Hindlimb muscle (tissue), 1 donor: ENCODE measurements at places on chromosomes 4 and X.

DNA sequence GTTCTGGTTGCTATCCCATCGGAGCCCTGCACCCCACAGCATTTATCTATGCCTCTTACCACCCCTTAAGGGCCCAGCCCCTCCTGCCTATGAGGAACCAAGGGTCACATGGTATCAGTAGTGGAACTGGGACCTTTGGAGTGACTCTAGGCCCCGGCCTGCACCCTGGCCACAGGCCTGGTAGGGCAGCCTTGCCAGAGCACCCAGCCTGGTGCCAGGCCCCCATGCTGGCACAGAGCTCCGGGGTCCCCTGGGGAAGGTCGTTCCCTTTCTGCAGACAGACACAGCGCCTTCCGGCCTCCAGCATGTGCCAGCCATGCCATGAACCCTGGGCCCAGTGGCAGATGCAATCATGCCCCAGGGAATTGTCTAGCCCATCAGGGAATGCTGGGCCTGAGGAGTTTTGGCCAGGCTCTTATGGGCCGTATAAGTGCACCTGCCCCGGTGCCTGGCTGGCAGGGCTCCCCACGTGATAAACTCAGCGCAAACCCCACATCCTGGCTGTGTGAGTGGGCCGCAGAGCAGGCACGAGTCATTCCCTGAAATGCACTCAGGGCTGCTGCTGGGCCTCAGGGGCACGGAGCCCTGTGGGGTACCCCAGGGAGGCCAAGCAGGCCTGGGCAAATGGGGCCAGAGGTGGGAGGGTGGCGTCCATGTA is 19.8 kb upstream of the ADD1 start:
- DNase-seq, result no peak

- peak; percentile 15 for DNase-seq
Measured at GRCh38 chr4:152590179-152591031, 54.5 kb upstream of the FBXW7 start.

GRCh38 chr4:139559687-139560086 is 3.7 kb upstream of the SETD7 start:
- DNase-seq, result no peak

GRCh38 chr4:26866781-26867180 is 6.1 kb downstream of the STIM2 start:
- no peak for DNase-seq

- no peak for DNase-seq
Measured at GRCh38 chrX:11960031-11960430, 178.2 kb upstream of the FRMPD4 start.

GRCh38 chr4:158201322-158201721 is 9.0 kb upstream of the TMEM144 start:
- DNase-seq, result no peak

- DNase-seq, result no peak
Measured at GRCh38 chrX:7111518-7111917, 36.0 kb upstream of the STS start.

GRCh38 chr4:141328560-141329173 is 108.0 kb downstream of the ZNF330 start:
- DNase-seq, result no peak

DNA sequence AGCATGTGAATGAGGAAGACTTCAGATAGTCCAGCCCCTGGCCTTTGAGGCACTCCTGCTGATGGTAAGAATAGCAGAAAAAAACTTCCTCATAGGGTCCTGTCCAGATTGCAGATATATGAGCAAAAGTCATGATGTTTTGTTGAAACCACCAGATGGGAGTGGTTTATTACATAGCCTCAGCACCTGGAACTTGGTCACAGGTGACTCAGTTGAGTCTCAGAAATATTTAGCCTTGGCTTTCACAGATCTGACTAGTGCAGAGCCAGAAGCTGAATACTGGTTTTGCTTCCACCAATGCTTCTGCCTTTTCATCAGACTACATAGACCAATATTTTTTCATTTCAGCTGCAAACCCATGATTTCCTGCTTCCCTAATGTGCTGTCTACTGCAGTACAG is 994.9 kb upstream of the SLIT2 start:
- DNase-seq, result no peak

- DNase-seq, result no peak
Measured at GRCh38 chr4:26360864-26361263, 40.0 kb downstream of the RBPJ start.

DNA sequence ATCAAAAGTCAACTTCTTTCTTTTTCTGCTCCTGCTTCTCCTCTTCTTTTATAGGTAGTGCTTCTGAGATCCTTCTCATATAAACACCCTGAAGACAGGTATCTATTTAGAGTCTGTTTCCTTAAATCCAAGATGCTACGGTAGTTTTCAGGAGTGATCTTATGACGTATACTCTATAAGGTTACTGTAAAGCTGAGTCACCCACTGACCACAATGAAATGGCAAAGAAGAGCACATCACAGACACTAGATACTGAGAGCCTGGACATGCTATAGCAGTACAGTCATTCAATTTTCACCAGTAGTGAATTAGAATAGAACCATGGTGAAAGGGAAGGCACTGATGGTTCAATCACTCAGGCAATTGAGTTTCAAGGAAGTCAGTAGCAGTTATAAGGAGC is 412.5 kb downstream of the ADAM29 start:
- no peak for DNase-seq

GRCh38 chr4:110587666-110588285 is 35.1 kb downstream of the PITX2 start:
- DNase-seq, result no peak

GRCh38 chr4:54513204-54513603 is 144.6 kb upstream of the KIT start:
- DNase-seq, result peak; percentile 7

GRCh38 chr4:89164400-89164799 is 53.1 kb downstream of the TIGD2 start:
- DNase-seq, result no peak

DNA sequence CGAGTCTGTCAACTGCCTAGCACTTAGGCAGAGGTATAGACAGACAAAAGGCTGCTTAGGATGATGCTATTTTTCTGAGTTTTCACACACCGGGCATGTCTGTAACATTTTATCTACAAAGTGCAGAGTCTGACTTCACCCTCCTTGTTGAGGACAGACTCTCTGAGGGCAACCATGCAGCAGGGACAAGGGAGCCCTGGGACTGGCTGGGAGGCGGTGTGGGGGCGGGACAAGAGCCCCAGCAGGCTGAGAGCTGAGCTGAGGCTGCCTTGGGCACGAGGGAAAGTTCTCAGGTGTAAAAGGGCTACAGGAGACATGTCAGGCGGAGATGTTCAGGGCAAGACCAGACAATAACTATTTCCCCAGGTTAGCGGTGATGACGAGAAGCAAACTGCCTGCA is 81.6 kb downstream of the GATB start:
- DNase-seq, result no peak

DNA sequence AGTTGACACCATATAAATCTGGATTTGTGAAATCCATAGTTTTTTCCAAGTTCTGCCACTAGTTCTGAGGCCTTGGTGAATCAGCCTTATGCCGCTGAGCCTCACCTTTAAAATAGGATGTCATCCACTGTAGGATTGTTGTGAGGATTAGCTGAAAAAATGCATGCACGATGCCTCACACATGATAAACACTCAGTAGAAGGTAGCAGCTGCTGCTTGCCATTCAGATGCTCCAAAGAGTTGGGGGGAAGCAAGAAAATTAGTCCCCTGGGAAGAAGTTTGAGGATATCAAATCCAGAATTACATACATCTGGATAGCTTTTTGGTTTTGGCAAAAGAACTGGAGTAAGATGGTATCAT is 7.4 kb downstream of the MMAA start:
- DNase-seq, result no peak

- peak; percentile 79 for DNase-seq
Measured at GRCh38 chrX:132022967-132023895, at the start of gene STK26. TSS of gene STK26 (plus strand) at chrX:132023302. CDS start at chrX:132023618, 316 bp downstream.

DNA sequence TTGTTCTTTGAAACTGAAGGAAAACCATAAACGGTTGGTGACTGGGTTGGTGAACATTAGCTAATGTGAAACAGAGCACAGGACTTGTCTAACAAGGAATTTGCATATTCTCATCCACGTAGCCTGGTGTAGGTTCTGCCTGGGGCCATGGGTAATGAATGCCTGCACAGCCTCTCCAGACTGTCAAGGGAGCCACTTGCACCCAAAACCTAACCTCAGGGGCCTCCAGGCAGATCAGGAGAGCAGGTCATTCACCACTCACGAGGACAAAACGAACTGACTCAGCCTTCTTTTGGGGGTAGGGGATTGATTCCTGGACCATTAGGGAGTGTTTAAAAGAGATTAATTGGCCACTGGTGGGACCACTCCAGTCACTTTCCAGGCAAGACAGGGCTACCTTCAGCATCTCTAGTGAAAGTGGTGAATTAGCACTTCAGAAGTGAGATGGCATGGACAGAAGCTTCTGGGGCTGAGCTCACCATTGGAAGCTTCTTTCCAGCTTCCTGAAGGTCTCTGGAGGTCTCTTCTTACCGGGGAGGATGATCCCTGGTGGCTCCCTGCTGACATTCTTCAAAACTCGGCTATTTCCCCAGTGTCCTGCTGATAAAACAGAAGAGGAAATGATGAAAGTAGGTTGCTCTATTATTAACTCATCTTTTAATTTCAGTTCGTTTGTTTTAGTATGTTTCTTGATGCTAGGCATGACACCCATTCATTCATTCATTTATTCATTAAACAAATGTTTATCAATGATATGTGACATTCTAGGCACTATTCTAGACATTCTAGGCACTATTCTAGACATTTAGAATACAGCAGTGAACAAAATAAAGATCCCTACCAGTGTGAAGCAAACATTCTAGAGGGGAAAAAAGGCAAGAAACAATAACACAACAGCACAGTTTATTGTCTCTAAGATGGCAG is 104.5 kb upstream of the LNX1 start:
- no peak for DNase-seq

DNA sequence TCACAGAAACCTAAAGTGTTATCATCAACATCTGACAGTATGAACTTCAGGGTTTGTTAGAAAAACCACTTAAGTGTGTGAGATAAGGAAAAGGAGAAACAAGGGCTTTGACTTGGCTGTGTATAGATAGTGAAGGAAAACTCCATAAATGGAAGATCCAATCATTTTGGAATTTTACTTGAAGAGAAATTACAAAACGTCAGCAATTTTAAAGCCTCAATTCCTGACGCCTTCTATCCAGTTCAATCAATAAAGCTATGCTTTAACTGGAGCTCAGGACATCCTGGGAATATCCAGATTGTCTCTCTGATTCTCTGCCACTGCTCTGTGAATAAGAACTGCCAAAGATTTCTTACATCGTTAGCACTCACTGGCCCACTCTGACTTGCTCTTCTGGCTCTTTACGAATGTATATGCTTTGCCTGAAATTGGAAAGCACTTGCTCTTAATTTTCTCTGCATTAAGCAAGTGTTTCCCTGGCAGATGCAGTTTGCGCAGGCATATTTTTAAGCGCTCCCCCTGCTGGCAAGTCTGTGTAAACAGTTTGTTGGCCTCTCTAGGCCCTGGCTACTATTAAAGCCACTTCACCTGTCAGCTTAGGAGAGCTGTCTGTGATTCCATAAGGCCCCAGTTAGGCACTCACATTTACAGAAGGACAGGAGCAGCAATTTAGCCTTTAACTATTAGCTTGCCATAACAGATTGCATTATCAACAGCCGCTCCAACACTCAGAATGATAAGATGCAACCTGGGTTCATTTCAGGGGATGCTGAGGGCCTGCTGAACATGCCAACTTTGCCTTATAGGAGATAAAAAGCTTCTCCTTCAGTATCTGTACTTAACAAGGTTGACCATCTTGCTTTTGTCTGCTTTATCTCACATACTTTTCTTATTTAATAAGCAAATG is 251.4 kb upstream of the DDX53 start:
- DNase-seq, result peak; percentile 40

DNA sequence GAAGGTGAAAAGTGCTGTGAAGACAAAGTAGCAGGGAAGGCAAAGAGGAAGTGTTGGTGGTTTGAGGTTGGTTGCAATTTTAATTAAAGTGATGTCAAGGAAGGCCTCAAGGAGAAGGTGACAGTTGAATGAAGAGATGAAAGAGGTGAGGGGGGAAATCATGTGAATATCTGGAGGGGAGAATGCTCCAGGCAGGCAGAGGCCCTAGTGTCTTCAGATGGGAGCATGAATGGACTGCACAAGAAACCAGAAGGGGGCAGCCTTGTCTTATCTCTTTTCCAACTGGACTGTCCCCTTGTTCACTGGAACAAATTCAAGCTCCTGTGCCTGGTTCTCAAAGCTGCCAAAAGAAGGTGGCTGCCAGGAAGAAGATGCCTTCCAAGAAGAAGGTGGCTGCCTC is 68.4 kb downstream of the MAOB start:
- no peak for DNase-seq

GRCh38 chrX:42565739-42566138 is 212.2 kb downstream of the PPP1R2C start:
- DNase-seq, result no peak

DNA sequence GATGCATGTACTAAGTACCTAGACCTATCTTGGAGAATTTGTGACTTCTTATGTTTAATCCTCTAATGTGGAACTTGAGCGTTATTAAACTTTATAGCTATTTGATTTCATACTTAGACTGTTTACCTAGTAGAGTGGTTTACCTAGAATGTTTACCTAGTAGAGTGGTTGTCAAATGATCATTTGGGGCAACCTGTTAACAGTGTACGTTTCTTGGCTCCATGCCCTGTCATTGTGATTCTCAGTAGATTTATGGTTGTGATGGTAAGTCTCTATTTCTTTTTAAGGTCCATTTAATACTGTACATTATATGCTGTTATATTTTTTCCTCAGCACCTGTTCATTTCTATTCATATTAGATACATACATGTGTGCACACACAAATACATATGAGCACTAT is 233.0 kb upstream of the MAD2L1 start:
- DNase-seq, result no peak

DNA sequence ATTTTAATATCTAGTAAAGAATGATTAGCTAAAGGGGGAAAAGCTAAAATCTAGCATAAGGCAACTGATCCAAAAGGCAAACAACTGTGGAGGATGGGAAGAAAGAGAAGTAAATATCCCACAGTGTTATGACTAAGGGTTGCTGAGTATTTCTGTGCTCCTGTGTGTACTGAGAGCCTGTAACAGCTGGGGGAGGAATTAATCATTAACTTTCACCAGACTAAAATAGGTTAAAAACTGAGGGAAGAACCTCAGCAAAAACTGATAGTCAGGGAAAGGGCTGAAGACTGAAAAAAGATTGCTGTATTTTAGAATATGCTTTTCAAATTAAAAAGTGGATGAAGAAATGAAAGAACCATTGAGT is 365.9 kb downstream of the CXXC4 start:
- DNase-seq, result no peak

- no peak for DNase-seq
Measured at GRCh38 chrX:109890910-109891502, 111.9 kb upstream of the TMEM164 start.

DNA sequence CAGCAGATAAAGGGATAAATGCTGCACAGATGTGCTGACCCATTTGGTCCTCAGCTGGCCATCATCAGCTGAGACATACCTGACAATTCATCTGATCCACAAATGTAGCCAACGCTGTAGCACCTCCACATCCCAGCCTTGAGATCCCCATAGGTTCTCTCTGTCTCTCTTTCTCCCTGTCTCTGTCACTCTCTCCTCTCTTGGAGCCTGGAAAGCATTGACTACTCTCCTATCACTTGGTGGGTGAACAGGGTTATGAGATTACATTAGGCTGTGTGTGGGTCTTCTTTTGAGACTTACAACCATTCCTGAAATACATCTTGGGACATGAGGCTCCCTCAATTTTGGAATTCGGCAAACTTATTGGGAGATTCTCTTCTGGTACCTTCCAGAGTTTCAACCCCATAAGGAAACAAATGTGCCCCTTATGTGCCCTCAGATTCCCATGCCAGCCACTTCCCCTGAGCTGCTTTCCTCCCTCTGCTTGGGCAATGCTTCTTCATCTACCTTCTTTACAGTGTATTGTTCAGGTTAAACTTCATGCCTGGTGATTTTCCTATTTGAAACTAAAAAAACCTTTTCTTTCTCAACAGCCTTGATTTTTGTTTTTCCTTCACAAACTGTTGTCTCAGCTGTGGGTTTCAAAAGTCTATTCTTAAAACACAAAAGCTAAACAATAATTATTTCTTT is 29.1 kb upstream of the FGF2 start:
- DNase-seq, result no peak
